ENCODE measurements at places on chromosomes 12 and 14. TPM values are rescaled to one million over a fixed set of nuclear protein-coding genes. Genes with fewer than 3 reads are reported as not detected.

TMTC1 gene
- 83.9 TPM for total RNA-seq

MYBPC1 gene
- not detected for total RNA-seq

CRACR2A gene
- 11.8 TPM for total RNA-seq

KRT72 gene
- total RNA-seq: not detected

MANSC1 gene
- 12.2 TPM for total RNA-seq

GRCh38 chr12:124034297-124034696 is 61.3 kb downstream of the ZNF664 start:
- no peak for DNase-seq

- DNase-seq: no peak
Observed at GRCh38 chr12:131368668-131369071, 342.2 kb upstream of the SFSWAP start.

- no peak for DNase-seq
Observed at GRCh38 chr12:58509116-58509885, 411.0 kb downstream of the LRIG3 start.

DNA sequence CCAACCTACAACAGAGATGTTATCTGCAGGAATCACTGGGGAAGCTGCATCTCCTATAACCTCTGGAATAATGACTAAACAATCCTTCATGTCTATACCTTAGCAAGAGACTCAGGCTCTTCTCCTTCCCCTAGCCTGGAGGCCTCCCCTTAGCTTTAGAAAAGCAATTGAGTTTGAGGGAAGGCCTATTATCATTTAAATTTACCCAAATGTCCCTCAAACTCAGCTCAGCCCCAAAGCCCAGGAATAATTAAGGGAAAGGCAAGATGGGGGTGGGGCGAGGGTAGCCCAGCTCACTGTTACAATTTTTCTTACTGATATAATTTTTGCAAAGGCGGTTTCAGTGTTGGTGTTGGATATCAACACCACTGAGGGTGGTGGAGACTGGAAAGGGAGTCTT is 151.4 kb upstream of the EEA1 start:
- no peak for DNase-seq

DNA sequence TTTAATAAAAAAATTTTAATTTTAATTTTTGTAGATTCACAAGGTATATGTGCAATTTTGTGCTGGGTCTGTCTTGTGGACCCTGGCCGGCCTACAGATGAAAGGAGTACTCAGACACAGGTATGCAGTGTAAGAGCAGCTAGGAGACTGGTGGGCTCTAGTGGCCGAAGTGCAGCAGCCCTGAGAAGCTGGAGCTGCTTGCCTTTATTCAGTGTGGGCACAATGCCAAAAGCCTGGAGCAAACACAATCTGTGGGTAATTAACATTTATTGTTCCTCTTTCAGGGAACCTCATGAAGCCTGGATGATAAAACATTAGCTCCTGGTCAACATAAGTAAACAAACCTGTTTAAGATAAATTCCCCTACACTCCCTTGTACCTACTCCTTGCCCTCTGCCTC is 135.7 kb upstream of the SEL1L start:
- DNase-seq: no peak

DNA sequence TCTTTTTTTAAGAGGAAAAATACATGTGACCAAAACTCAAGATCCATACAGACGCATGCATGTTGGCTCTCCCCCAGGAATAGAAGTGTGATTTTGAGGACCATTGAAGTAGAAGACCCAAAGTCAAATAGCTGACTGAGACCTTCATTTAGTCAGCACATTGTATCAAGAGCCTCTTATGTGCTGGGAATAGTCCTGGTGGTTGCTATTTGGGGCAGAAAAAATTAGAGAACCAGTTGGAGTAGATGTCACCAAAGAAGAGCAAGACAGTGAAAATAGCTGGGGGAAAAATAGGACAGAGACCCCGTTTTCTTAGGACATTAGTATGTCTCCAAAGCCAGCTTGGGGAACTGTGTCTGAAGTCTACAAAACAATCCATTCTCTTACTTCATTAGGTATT is 93.6 kb downstream of the PELI2 start:
- DNase-seq: no peak

- no peak for DNase-seq
Observed at GRCh38 chr14:74459289-74459946, 33.4 kb upstream of the SYNDIG1L start.

- no peak for DNase-seq
Observed at GRCh38 chr12:113106361-113106760, 29.2 kb downstream of the RASAL1 start.

DNA sequence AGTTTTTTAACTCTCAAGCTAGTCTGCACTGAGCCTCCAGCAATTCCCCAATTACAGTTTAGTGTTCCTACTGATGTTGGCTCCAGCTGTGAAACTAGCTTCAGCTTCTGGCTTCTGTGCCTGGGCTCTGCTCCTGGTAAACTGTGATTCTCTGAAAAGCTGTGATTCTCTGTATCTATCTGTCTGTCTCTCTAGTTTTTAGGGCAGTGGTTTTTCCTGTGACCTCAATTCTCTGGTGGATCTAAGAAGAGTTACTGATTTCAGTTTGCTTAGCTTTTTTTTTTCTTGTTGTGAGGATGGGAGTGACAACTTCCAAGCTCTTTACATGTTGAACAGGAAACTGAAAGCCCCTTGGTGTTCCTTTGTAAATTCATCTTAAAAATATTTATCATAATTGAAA is 3.8 kb upstream of the HIF1A start:
- DNase-seq: no peak

- DNase-seq: no peak
Observed at GRCh38 chr12:72323881-72324280, 51.7 kb downstream of the TRHDE start.

- no peak for DNase-seq
Observed at GRCh38 chr14:70635971-70636595, 5.6 kb upstream of the TTC9 start.

GRCh38 chr12:18462442-18462841 is 201.1 kb downstream of the PIK3C2G start:
- no peak for DNase-seq

DNA sequence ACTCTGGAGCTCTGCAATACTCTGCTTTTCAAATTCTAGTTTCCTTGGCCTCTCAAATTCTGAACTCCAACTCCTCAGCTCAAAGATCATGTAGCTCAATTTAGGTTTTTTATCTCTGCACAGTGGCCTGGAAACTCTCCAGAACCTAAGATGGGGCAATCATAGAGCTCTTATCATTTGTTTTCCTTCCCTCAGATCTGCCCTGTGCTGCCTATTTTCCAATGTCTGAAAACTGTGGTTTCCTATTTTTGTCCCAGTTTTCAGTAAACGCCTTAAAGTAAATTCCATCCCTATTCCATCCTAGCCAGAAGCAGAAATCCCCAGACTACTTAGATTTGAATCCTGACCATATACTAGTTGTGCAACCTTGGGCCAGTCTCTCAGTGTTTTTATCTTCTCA is 73.2 kb downstream of the CEP83 start:
- DNase-seq: no peak

DNA sequence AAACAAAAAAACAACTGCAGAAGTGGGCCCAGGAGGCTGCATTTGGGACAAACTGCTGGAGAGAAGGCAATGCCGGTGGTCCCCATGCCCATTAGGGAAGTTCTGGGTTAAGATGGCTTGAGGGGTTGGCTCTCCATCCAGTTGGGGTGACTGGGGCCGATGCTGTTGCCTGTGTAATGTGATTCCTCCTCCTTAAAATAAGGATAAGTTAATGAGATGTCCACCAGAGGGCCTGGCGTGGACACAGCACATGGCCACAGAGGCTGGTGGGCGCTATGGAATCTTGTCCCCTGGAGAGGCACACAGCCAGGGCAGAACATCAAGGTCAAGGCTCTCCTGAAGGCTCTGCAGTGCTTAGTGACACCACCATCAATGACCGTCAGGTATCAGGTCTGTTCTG is 1.0 kb upstream of the TESC start:
- DNase-seq: no peak

DNA sequence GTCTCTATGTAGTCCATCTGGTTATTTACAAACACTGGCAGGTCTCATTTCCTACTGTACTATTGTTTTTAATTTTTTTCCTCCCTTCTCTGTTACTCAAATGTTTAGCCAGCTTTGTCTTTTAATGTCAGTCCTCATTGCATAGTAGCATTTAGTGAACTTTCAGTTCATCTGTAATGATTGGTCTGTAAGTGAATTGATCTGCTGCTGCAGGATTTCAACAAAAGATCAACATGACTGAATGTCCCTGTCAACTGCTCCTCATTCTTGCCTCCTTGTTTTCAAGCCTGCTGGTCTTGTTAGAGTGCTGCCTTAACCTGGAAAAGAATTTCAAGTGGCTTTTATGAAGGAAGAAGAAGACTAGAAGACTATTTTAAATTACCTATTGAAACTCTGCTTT is 19.3 kb upstream of the AVPR1A start:
- DNase-seq: no peak

GRCh38 chr14:33839193-33840076 is 111.4 kb downstream of the EGLN3 start:
- DNase-seq: peak; percentile 39

DNA sequence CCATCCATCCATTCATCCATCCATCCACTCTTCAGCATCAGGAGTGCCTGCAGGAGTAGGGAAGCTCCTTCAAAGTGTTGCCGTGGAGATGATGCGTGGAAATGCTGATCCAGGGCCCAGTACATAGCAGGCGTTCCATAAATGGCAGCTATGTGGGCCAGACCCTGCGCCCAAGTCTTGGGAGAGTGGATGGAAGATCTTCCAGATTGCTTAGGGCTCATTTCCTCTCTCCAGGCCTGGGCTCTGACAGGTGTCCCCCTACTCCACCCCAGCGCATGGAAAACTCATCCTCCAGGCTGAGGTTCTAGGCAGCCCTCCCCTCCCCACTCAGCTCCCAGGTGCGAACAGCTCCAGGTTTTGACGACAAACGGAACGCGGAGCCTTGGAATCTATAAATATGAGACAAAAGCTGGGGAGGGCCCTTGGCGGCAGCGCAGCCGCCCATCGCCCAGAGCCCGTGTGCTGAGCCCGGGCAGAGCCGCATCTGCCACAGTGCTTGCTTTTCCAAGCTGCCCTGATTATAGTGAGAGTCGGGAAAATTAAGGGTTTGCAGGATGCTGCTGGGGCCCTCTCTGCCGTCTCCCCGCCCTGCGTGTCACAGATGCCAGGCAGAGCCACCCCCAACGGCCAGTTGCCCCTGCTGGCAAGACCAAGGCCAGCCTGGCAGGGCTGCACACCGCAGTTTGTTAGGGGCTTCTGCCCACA is 1.6 kb downstream of the BEGAIN start:
- no peak for DNase-seq

Data from omental fat pad (tissue), 4 donors.